Keratinocyte (primary cell): ENCODE measurements at places on chromosomes 5 and 9. TPM values are rescaled to one million over a fixed set of nuclear protein-coding genes. Genes with fewer than 3 reads are reported as not detected.

DNA sequence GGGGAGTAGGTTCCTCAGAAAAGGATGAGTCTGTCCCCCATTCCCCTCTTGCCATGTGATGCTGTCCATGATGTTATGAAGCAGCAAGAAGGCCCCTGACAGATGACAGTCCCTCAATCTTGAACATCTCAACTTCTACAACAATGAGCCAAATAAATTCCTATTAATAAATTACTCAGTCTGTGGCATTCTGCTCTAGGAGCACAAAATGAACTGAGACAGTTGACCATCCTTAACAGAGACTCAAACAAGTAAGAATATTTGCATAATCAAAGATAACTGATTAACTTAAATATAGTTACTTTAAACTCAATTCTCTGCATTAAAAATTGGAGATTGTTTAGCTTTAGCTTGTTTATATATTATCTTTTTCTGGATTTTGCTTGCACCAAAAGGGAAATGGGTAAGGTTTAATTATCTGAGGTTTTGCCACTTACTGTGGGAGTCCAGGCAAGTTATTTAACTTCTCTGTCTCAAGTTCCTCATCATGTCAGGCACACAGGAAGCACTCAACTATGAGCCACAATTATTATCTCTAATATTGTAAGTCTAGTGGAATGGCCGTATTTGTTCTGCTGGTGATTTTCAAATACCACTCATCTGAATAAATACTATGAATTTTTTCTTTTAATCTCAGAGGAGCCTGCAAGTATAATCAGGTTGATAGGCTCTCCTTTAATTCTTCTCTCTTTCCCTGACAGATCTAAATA is 162.9 kb downstream of the TSSK1B start:
- no peak for DNase-seq
- no peak overlapping the region for H3K4me3 ChIP-seq
- H3K4me1 ChIP-seq = peaks cover 59% of the 10 kb centered on the region
- no peaks in the 10 kb centered on the region for H3K36me3 ChIP-seq
- peak overlapping the region; percentile 65 for H3K27ac ChIP-seq

DNA sequence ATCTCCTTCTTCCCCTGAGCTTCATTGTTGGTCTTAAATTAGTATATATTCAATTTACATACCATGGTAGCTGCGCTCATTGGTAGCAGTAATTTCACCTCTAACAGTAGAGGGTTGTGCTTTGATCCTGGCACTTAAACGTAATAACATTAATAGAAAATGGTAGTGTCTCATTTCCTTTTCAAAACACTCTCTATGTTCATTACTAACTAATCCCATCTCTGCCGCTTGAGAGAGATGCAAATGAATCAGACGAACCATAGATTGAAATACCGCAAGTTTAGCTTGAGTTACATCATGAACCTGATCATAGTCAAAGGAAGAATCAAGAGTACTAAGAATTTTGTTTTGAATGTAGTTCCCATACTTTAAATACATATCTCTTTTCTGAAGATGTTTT is 2.2 kb downstream of the THBS4 start:
- DNase-seq = no peak
- H3K27me3 ChIP-seq = peaks cover 51% of the 10 kb centered on the region
- H3K4me1 ChIP-seq = no peaks in the 10 kb centered on the region

- H3K27me3 ChIP-seq = no peaks in the 10 kb centered on the region
- no peaks in the 10 kb centered on the region for H3K36me3 ChIP-seq
- DNase-seq = no peak
- no peak overlapping the region for H3K4me3 ChIP-seq
- H3K4me1 ChIP-seq = peaks cover 4% of the 10 kb centered on the region
Observed at GRCh38 chr5:100644185-100644584, 109.0 kb downstream of the FAM174A start.

DNA sequence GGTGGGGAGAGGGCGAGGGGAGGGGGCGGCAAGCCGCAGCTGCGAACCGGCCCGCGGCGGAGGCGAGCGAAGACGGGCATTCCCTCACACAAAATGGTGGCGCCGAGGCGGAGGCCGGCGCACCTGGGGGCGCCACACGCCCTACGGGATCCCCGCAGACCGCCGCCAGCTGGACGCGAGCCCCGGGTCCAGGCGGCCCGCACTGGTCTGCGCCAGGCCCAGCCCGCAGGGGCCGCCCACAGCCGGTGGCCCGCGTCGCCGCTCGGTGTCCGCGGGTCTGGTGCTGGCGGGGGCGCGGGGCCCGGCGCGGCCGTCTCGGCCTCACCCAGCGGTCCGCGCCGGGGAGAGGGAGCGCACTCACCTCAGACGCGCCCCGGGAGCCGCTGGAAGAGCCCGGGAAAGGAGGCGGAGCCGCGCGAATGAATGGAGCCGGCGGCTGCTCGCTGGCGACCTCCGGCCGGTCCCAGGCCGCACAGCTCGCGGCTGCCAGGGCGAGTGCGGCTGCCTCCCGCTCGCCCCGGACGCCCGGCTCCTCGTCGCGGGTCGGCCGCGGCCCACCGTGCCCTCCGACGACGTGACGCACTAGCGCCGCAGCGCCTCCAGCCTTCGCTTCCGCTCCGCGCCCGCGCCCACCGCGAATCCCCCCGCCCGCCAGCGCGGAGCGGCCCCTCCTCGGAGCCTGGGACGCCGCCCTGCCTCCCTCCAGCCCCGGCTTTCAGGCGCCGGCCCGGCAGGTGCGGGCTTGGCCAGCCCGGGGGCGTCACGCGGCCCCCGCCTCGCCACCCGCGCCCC is at the start of gene FAM169A:
FAM169A (minus strand) TSS at position 584 of the 792 bp plus-strand sequence. CDS start 24,711 bp downstream, outside the sequence.
- H3K27ac ChIP-seq = peak within 1 kb of the TSS; percentile 84
- H3K4me3 ChIP-seq = peak within 1 kb of the TSS; percentile 82
- DNase-seq = no peak
- H3K27me3 ChIP-seq = no peaks in the 10 kb centered on the region
- peaks cover 40% of the 10 kb centered on the region for H3K4me1 ChIP-seq
- H3K36me3 ChIP-seq = no peaks in the 10 kb centered on the region

GRCh38 chr5:160521392-160521663 is 99.7 kb downstream of the PTTG1 start:
- H3K4me3 ChIP-seq = no peak overlapping the region
- no peak overlapping the region for H3K27ac ChIP-seq
- DNase-seq = no peak
- no peaks in the 10 kb centered on the region for H3K4me1 ChIP-seq
- H3K36me3 ChIP-seq = no peaks in the 10 kb centered on the region

DNA sequence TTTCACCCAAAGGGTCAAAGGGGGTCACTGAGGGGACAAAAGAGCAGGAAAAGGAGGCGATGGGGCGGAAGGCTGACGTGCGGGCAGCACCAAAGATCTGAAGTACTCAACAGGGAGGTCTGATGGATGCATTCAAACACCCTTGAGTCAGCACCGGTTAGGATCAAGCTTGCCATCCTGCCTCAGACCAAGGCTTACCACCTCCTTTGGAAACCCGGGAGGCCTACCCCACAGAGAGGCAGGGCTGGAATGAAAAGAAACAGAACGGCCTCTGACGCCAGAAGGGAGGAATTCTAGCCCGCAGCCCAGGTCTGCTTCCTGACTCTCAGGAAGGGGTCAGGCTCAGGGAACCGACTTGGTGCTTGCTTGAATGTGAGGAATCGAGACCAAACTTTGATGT is 125.6 kb downstream of the PAPPA start:
- H3K4me3 ChIP-seq = no peak overlapping the region
- no peaks in the 10 kb centered on the region for H3K27me3 ChIP-seq
- no peak for DNase-seq
- H3K36me3 ChIP-seq = no peaks in the 10 kb centered on the region

DNA sequence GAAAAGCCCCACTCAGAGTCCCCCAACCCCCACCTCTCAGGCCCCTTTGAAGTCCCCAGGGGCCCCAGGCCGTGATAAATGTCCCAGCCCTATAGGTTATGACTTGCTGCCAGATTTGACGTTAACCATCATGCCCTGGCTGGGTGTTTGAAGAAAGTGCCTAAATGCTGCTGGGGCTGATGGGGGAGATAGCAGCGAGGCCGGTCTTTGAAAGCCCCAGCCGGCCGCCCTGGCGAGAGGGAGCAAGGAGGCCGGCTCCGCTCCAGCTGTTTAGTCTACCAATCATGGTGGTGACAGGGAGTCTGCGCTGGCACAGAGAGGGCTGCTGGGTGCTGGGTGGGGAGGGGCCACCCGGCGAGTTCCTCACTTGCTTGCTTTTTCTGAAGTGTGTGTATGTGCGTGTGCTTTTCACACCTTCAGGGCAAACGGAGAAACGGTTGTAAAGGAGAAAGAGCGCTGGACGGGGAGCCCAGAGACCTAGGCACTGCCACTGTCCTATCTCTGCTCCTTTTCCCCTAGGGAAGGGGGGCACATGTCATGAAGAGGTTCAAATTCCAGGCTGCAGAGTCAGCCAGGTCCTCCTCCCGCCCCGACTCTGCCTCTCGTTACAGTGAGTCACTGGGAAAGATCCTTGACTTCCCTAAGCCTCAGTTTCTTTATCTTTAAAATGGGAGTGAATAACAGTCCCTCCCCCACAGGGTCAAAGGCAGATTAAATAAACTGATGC is 126.1 kb upstream of the HAND1 start:
- peaks cover 3% of the 10 kb centered on the region for H3K27me3 ChIP-seq
- no peak for DNase-seq

- H3K27ac ChIP-seq = no peak overlapping the region
- H3K36me3 ChIP-seq = no peaks in the 10 kb centered on the region
- no peaks in the 10 kb centered on the region for H3K4me1 ChIP-seq
- H3K4me3 ChIP-seq = no peak overlapping the region
- H3K27me3 ChIP-seq = no peaks in the 10 kb centered on the region
- no peak for DNase-seq
Observed at GRCh38 chr5:83385812-83386211, 85.7 kb upstream of the VCAN start.

DNA sequence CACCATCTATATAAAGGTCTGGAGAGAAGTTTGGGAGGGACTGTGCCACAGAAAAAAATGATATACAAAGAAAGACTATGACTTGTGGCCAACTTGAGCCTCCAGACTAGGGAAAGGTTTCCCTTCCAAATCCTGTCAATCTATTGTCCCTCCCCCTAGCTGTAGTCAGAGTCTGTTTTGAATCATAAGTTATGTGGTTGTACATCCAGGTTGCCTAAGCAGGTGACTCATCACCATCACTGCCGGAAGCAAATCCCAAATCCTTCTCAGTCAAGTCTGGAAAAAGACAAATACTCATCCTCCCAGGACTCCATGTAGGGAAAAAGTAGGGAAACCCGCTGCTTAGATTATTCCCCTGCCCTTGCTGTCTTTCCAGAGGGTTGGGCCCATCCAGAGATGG is 235.7 kb downstream of the CDK5RAP2 start:
- peaks cover 7% of the 10 kb centered on the region for H3K4me1 ChIP-seq
- no peak overlapping the region for H3K4me3 ChIP-seq
- no peaks in the 10 kb centered on the region for H3K27me3 ChIP-seq
- no peaks in the 10 kb centered on the region for H3K36me3 ChIP-seq

DNA sequence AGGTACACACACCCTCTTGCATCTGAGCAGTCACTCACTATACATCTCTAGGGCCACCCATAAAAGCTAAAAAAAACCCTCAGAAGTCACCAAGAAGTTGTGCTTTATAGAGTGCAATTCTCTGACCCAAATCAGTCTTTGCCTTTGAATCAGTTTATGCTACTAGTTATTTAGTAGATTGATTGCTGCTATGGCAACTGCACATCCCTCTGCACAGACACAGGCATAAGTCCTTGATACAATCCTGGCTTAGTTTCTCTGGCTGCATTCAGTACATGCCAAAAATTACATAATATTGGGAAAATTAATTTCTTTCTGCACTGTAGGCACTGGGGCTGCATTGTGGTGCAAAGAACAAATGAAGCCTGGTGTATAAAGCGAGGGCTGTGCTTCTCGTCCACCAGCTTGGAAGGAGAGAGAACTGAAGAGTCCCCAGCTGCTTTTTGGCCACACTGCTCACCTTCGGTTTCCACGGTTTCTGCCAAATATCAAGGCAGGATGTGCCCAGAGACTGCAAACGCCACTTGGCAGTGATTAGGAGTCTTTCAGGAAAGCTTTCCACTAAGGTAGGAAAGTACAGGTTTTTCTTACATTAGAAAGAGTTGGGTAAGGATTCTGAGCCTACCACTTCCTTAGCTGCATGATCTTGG is 258.4 kb downstream of the ELAVL2 start:
- H3K27ac ChIP-seq = no peak overlapping the region
- no peak overlapping the region for H3K4me3 ChIP-seq
- no peak for DNase-seq
- H3K36me3 ChIP-seq = no peaks in the 10 kb centered on the region
- no peaks in the 10 kb centered on the region for H3K4me1 ChIP-seq

DNA sequence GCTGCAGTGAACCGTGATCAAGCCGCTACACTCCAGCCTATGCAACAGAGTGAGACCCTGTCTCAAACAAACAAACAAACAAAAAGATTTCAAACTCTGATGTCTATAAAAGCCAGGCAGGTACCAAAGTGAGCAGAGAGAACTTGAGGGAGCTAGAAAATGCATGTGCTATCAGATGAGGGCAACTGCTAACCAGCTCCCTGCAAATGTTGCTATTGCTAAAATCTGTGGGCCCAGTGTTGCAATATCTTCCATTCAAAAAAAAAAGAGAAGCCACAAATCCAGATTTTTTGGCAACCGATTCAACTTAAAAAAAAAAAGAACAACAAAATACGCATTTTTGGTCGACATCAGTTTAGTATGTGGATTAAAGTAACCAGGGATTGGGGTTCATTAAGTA is 5.5 kb downstream of the UBE2D2 start:
- no peaks in the 10 kb centered on the region for H3K27me3 ChIP-seq
- H3K4me3 ChIP-seq = no peak overlapping the region
- no peak overlapping the region for H3K27ac ChIP-seq
- H3K36me3 ChIP-seq = peaks cover 18% of the 10 kb centered on the region

GRCh38 chr5:179192185-179192890 is 132.2 kb downstream of the ZNF354C start:
- no peaks in the 10 kb centered on the region for H3K27me3 ChIP-seq
- DNase-seq = no peak
- no peaks in the 10 kb centered on the region for H3K4me1 ChIP-seq

- H3K27me3 ChIP-seq = no peaks in the 10 kb centered on the region
- DNase-seq = no peak
- no peak overlapping the region for H3K27ac ChIP-seq
- no peak overlapping the region for H3K4me3 ChIP-seq
- no peaks in the 10 kb centered on the region for H3K4me1 ChIP-seq
Observed at GRCh38 chr9:119375892-119376291, 6.7 kb upstream of the BRINP1 start.

- H3K4me3 ChIP-seq = no peak overlapping the region
- H3K27ac ChIP-seq = no peak overlapping the region
- no peak for DNase-seq
- H3K36me3 ChIP-seq = no peaks in the 10 kb centered on the region
- H3K27me3 ChIP-seq = peaks cover 78% of the 10 kb centered on the region
- peaks cover 4% of the 10 kb centered on the region for H3K4me1 ChIP-seq
Observed at GRCh38 chr9:132578367-132578932, 4.0 kb upstream of the BARHL1 start.

GRCh38 chr9:37026113-37026930 is 7.7 kb downstream of the PAX5 start:
- H3K27ac ChIP-seq = no peak overlapping the region
- peaks cover 12% of the 10 kb centered on the region for H3K4me1 ChIP-seq
- H3K4me3 ChIP-seq = no peak overlapping the region
- H3K27me3 ChIP-seq = peaks cover 98% of the 10 kb centered on the region
- DNase-seq = no peak

GRCh38 chr9:111621895-111622480 is 9.1 kb upstream of the DNAJC25 start:
- DNase-seq = no peak
- no peaks in the 10 kb centered on the region for H3K4me1 ChIP-seq
- H3K27me3 ChIP-seq = no peaks in the 10 kb centered on the region
- H3K27ac ChIP-seq = no peak overlapping the region

FOXD4L3 gene
- polyA plus RNA-seq = not detected in 3 replicates

INSL4 gene
- polyA plus RNA-seq = 0.04 TPM in 1 of 3 replicates, not detected in the others

MGAT4B gene
- 69.8 to 173 TPM (median 89.1 TPM) in 3 replicates for polyA plus RNA-seq

HTR1A gene
- not detected in 3 replicates for polyA plus RNA-seq

LOX gene
- 0.13 to 0.93 TPM (median 0.33 TPM) in 3 replicates for polyA plus RNA-seq

NPR3 gene
- polyA plus RNA-seq = 0.01 to 0.55 TPM (median 0.12 TPM) in 3 replicates

ZBTB6 gene
- 4.9 to 7.3 TPM (median 5.7 TPM) in 3 replicates for polyA plus RNA-seq
